ENCODE measurements at places on chromosomes 2 and 18.

DNA sequence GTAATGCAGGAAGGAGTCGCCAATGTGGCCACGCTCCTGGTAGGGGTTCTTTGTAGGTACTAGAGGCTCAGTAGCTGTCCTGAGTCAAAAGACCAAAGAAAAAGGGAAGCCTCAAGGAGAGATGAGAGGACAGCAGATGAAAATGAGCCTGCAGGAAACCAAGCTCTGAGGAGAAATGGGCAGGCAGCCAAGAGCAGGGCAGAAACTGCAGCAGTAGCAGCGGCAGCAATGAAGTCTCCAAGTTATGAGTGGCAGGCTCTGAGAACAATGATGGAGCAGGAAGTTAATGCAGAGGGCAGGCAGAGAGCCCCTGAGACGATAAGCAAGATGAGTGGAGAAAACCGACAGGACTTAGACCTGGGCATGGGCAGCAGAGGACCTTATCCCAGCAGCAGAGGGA lies 48.2 kb upstream of the TMEM200C start:
- no peak for DNase-seq

GRCh38 chr2:121489284-121489683 lies 41.4 kb upstream of the RNU4ATAC start:
- no peak for DNase-seq

DNA sequence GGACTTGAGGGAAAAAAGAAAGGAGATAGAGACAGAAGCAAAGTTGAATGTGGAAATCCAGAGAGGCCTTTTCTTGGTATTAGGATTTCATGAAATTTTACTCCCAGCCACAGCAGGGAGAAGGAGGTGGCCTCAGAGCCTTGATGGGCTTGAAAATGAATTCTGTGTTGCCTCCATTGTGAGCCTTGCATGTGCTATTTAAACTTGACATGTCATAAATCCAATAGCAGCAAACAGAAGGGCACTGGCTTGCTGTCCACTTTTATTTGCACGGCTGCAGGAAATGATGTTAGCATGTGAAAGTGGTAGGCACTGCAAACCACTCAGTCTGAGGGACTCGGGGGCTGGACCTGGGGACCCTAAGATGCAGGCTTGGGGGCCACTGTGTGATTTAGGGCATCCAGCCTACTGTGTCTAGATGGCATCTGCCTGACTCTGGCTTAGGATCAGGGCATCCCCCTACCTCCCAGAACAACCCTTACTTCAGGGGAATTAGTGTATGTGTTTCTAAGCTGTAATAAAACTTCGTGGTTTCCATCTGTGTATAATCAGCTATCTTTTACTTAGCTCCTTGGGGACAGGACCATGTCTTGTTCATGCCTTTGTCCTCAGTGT lies 139.1 kb upstream of the SKOR2 start:
- no peak for DNase-seq

DNA sequence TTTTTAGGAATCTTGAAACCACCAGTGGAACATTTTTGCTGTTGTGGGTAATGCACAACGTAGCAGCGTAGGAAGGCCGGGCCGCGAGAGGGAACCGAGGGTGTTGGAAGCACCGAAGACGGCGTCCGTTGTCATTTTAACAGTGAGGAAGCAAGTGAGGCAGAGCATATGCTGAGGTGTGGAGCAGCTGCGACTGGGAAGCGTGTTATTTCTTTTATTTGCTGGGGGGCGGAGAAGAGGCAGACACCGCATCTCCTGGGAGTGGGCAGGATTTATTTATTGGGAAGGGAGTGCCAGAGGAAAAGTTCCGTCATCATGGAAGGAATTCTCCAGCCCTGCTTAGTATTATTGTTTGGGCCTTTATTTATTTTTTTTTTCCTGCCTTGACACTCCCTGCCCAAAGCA lies 232.8 kb downstream of the KLHL29 start:
- no peak for DNase-seq

DNA sequence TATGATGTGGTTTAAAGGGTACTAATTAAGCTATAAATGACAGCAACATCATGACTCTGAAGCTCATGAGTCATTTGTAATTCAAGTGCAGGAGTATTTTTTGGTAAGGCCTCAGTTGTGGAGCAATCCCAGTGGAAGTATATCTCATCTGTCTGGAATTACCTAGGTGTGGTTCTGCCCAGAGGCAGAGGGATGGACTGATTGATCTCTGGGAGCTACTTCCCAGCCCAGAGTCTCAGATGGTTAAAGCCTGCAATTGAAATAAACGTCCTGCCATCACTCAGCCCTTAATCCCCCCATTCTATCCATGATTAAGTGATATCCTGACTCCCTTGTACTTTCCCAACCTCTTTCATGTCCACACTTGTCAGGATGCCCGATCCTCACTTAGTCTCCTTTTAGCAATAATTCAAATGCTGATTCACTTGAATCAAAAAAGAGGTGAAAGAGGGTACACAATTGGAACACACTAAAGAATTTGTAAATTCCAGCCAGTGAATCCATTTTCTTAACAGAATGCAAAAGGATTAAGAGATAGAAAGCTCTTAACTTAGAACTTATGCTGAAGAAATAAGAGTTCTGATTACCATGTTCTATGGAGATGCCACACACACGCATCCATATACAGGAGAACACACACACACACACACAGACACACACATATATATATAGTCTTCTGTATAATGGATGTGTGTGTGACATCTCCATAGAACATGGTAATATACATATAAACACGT lies 664.4 kb downstream of the NYAP2 start:
- peak; percentile 10 for DNase-seq

- DNase-seq = peak; percentile 45
Measured at GRCh38 chr2:128313091-128313836, 5.4 kb downstream of the HS6ST1 start.

GRCh38 chr2:124257120-124257519 lies 232.0 kb downstream of the CNTNAP5 start:
- DNase-seq = no peak

DNA sequence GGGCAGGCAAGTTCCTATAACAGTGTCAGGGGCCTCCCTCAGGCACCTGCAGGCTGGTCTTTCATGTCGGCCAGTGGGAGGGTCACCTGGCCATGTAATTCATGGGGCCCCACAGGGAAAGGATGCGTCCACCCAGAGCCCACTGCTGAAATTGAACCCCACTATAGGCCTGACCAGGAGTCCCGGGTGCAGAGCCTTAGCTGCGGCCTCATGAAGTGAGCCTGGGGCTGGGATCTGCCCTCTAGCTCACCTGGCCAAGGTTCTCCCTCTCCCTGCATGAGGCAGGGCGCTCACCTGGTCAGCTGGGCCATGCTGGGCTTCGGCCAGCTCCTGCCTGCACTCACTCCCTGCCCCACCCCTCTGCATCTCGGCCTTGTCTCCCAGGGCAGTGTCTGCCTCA lies 41.1 kb downstream of the C1QL2 start:
- no peak for DNase-seq

DNA sequence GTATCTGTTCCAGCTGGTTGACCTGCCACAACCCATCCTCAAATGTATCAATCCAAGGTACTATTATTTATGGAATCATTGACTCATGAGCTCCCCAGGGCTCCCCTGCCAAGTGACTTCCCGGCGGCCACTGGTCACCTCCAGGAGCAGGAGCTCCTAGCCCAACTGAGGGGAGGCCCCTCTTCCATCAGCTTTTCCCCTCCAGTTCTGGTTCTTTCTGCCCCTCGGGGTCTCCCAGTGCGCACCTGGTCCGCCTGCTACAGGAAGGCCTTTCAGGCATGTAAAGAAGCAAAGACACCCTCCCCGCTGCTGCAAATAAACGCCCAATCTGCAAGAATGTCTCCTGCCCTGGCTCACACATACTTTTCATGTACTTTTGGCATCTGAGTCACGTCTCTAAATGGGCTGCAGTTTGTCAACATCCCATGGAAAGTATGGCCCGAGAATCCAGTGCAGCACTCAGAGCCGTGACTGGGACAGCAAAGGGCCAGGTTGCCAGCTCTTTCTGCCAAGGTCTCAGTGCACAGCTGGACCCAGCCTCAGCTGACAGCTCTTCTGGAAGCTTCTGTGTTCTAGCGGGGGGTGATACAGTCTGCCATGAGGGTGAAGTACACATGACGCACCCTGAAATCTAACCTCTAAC lies 41.4 kb downstream of the KLHL29 start:
- DNase-seq = no peak
